ENCODE measurements at places on chromosomes 12 and 14.
A peak's percentile ranks its signal among the peaks of the same experiment; 100 is the strongest.

GRCh38 chr12:119334430-119335170 lies at the start of gene CCDC60:
CCDC60 (plus strand) TSS chr12:119334729; CDS start chr12:119335177, 448 bp downstream.
- no peak for DNase-seq

- no peak for DNase-seq
Measured at GRCh38 chr14:96221841-96222240, 17.2 kb downstream of the BDKRB2 start.

DNA sequence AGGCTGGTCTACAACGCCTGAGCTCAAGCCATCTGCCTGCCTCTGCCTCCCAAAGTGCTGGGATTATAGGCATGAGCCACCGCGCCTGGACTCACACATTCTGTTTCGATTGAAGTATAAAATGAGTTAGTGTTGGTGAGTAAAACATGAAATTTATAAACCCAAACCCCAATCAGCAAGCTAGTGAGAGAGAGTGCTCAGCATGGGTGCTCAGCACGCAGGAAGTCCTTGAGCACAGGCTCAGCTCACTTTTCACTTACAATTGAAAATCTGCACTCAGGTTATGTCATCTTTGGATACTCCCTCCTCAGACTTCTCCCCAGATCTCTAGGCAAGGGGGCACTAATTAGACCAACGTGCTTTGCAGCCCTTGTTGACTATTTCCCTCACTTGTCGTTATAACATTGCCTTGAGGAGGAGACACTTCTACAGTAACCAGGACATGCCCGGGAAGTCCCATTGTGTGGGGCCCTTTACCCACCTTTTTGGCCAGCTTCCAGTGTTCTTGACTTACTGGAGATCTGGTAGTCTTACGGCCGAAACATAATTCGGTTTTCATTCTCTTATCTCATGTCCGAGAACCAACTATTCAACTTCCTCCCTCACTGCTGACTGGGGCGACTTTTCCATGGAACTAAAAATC lies 68.5 kb upstream of the AMN1 start:
- DNase-seq = no peak

GRCh38 chr12:75482646-75483045 lies 2.1 kb downstream of the GLIPR1 start:
- peak; percentile 28 for DNase-seq

DNA sequence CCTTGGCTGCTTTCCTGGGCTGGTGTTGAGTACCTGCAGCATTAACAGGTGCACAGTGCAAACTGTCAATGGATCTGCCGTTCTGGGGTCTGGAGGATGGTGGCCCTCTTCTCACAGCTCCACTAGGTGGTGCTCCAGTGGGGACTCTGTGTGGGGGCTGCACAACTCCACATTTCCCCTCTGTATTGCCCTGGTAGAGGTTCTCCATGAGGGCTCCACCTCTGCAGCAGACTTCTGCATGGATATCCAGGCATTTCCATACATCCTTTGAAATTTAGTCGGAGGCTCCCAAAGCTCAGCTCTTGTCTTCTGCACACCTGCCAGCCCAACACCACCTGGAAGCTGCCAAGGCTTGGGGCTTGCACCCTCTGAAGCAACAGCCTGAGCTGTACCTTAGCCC lies 198.6 kb downstream of the GXYLT1 start:
- DNase-seq = no peak

- no peak for DNase-seq
Measured at GRCh38 chr12:110037315-110037714, 11.0 kb downstream of the C12orf76 start.

DNA sequence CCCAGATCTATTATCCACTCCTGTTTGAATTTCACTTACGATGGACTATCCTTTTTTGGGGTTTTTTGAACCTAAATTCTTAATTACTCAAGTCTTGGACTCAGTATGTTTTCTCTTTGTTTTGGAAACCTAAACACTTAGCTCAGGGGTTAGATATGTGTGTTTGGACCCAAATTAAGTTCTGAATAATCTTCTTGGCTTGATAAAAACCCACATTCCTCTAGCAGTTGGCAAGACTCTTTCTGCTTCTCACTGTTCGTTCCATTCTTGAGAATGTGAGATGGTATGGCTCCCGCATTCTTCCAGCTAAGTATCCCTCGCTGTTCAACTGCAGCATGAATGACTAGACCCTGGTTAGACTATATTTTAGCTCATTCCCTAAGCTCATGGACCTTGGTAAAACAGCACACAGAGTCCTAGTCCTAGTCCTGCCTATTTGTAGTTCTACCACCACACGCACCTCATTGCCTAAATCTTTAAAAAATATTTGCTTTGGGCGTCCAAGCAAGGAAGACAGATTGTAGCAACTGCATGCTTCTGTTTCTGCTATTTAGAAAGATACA lies 860.0 kb downstream of the RPS29 start:
- DNase-seq = no peak

GRCh38 chr12:98492580-98493140 lies 22.7 kb upstream of the TMPO start:
- DNase-seq = no peak

DNA sequence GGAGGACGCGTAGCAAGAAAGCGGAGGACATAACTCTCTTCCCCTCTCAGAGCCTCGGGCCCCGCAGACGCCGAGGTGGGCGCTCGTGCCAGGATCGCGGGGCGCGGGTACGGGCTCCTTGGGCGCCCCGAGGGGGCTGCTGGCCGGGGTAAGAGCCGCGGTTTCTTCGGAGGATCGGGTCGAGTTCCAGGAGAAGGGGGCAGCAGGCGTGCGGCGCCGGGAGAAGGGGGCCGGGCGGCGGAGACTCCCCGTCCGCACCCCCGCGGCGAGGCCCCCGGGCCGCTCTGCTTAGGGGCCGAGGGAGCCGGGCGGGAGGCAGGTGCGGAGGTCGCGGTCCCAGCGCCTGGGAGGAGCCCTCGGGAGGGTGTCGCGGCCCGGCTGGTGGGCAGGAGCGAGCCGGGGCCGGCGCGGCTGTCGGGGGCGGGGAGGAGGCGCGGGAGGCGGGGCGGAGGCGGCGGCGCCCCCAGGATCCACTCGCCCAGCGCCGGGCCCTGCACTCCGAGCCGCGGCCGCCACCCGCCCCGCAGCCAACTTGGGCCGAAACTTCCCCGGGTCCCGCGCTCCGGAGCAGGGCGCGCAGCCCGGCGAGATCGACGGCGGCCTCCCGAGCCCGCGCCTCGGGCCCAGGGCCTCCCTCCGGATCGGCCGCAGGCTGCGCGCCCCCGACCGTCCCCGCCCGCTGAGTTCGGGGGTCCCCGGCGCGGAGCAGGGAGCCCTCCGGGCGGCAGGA lies 64.4 kb downstream of the FBXL14 start:
- DNase-seq = peak; percentile 77

GRCh38 chr12:6382371-6382770 lies 1.6 kb upstream of the LTBR start:
- DNase-seq = no peak

DNA sequence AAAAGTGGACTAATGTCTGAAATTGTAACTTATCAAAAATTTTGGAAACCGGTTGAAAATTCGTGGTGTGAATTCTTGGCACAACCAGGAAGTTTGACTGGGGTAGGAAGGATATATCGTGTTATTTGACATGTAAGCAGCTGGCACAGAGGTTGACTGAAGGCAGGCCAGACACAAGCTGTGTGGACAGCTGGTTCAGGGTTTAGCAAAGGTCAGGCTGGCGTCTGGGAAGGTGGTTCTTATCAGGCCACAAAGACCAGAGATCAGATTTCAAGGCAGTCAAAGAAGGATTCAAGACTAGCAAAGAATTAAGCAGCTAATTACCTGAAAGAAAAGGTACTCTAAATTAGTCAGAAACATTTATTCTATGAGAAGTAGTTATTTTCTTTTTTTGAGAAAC lies 450.2 kb upstream of the MDGA2 start:
- no peak for DNase-seq

Data from ELR (cell line).